ENCODE measurements at places on chromosomes 13 and 19. TPM values are rescaled to one million over a fixed set of nuclear protein-coding genes. Genes with fewer than 3 reads are reported as not detected.

The FGF21 gene
- polyA plus RNA-seq = not detected

The ATG4D gene
- polyA plus RNA-seq = 22.6 TPM

The ATP7B gene
- 5.1 TPM for polyA plus RNA-seq

The KLK5 gene
- polyA plus RNA-seq = not detected

The MIA gene
- polyA plus RNA-seq = 0.47 TPM

The DACT3 gene
- 10.6 TPM for polyA plus RNA-seq

The VSTM1 gene
- polyA plus RNA-seq = 0.24 TPM

The SYCN gene
- not detected for polyA plus RNA-seq

The PCDH20 gene
- not detected for polyA plus RNA-seq

The RANBP3 gene
- polyA plus RNA-seq = 84.0 TPM

The PHLDB3 gene
- 15.6 TPM for polyA plus RNA-seq

The KRTDAP gene
- not detected for polyA plus RNA-seq
